ENCODE measurements at places on chromosomes 7 and 10.
A peak's percentile ranks its signal among the peaks of the same experiment; 100 is the strongest.

GRCh38 chr10:84525120-84525806 is 196.9 kb downstream of the CCSER2 start:
- no peak for DNase-seq

DNA sequence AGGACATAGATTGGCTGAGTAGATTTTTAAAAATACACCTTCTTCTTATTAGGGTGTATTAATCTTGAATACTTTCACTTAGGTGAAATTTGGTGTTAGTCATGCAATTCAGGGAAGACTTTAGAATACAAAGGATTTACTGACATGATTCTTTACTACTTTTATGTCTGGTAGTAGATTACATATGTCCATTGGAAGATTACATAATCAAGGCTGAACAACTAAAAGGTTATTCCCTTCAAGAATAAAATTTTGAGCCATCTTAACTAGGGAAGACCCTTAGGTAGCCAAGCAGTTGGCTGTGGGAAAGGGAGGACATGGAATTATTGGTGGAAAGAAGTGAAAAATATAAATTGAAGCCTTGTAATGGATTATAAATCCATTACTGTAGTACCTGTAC is 165.0 kb downstream of the ITGB1 start:
- no peak for DNase-seq

DNA sequence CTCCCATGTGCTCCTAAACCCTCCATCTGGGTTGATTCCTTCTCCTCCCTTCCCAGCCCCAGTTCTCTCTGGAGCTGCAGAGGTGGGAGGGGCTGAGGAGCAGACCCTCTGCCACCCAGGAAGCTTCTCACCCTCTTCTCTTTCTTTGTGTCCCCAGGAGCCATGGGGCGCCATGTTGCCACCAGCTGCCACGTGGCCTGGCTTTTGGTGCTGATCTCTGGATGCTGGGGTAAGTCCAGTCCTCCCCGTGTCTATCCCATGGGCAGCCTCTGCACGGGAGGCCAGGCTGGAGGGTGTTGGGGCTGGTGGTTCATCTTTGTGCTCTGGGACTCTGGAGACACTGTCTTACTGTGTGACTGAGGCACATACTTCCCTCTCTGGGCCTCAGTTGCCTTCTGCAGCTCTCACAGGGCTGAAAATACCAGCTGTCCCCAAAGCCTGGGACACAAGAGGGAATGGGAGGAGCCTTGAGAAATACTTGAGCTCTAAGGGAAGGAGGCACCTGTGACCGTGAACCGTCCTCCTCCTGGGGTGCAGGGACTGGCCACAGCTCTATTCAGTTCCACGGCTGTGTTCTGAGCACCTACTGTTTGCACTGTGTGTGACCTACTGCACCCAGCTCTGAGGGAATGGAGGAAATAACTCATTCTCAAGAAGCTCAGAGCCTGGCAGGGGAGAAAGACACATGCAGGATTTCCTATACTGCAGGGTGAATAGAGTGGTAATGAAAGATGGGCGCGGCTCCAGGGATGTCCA is 43.1 kb downstream of the CDH23 start:
- DNase-seq, result no peak

DNA sequence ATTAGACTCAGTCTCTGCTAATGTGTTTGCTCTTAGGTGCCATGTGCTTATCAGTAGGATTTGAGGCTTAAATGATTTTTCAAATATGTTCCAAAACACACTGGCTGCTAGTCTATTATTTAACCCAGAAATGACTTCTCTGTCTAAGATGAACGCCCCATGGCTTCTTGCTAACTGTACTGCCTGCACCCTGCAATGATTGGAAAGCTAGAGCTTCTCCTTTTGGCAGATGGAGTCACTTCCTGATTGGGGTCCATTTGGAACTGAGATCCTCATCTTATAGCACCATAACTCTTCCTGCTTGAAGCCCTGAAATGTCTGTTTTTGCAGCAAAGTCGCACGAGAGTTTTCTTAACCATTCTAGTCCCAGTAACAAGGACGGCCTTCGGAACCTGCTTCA is 186.5 kb upstream of the ADO start:
- DNase-seq, result no peak

- peak; percentile 59 for DNase-seq
Observed at GRCh38 chr10:34528320-34528719, 286.8 kb downstream of the PARD3 start.

DNA sequence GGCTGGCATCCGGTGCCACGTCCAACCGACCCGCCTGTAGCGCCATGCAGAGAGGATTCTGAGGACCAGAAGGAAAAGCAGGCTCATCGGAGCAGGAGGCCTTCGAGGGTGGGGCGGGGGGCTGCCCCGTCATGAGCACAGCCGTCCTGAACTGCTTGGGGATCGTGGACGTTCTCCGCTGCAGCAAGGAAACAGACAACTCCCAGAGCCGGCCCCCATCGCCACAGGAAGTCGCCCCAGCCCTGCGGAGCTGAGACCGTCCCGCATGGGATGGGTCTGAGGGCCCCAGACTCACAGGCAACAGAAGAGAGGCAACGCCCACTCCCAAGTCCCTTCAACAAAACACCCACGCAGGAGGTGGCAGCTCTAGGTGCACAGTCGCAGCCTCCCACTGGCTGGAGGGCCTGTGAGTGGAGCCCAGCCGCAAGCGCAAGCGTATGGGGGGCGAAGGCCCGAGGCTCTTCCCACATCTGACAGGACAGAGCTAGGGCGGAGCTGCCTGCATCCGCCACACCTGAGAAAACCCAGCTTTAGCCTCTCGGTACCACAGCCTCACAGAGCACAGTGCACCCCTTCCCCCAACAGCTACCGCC is 64.7 kb upstream of the TNRC18 start:
- no peak for DNase-seq

DNA sequence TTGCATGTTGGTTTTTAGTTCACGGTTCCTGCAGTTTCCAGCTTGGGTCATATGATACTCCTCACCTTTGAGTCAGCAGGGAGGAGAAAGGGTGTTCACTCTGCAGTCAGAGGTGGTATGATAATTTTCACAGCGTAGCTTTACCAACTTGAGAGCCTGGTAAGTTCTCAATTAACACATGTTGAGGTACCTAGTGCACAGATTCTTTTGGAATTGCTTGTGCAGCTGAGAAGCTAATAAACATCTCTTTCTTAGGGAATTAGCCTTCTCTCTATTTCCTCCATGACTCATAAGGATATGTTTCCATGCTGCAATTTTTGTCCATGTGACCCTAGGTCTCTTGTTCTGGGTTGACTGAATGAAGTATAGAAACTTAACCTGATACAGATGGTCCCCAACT is 166.6 kb downstream of the KIF20B start:
- no peak for DNase-seq

- no peak for DNase-seq
Observed at GRCh38 chr7:25187932-25188331, 40.4 kb downstream of the NPVF start.

GRCh38 chr10:81872206-81872862 is 2.7 kb upstream of the NRG3 start:
- DNase-seq, result no peak

- no peak for DNase-seq
Observed at GRCh38 chr7:18399436-18400235, 95.9 kb upstream of the HDAC9 start.

DNA sequence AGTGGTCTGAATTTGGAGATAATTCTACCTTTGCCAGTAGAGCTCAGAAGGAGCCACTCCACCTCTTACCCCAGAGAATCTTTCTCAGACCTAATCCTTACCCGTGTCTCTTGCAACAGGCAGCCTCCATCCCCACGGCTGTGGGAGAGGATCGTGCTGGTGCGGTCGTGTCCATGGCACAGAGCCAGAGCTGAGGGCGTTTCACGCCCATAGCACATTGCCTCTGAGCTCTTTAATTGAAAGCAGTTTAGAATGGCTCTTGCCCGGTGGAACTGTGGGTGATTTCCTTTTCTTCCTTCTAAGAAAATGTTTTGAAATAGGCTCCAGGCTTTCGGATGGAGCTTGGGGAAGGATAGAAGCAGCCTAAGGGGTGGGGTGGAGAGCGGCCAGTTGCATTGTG is 41.5 kb downstream of the PRF1 start:
- no peak for DNase-seq

DNA sequence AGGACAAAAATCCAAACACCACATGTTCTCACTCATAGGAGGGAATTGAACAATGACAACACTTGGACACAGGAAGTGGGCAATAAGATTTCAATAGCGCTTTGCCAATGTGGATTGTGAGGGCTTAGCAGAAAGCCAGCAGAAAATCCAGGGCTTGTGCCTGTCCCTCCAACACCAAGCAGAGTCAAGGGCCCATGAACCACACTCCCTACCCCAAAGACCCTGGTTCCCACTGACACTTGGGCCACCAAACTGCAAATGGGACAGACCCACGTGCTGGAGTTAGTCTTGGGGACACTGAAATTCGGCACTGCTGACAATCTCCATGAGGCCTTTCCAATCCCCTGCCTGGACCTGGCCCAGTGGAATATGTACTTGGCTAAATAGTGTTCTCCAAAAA is 67.0 kb downstream of the GRID1 start:
- DNase-seq, result no peak

GRCh38 chr10:89295597-89295996 is 6.2 kb upstream of the IFIT2 start:
- DNase-seq, result no peak

DNA sequence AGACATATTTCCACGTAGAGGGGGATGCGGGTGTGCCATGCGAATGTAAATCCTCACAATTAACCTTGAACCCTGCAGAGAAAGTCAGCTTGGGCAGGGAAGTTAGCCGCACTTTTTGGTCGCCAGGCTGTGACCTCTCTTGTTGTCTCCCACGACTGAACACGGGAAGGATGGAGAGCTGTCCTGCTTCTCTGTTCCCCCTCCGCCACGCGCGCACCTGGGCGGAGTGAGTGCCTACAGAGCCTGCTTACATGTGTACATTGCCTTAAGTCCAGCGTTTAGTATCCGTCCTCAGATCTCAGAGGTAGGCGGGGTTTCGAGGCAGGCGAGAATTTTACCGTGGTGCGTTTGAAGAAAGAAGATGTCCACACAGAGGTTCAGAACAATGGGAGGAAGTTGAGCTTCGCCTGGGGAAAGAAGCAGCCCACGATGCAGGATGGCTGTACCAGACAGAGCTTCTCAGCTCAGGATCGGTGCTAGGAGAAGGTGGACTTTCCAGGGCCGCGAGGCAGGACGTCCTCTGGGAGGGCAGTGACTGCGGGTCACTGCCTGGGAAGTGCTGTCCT is 482 bp upstream of the ERCC6 start:
- DNase-seq, result no peak

GRCh38 chr10:59805014-59805413 is 51.8 kb upstream of the MRLN start:
- no peak for DNase-seq

GRCh38 chr7:70480927-70481569 is 650.9 kb upstream of the GALNT17 start:
- no peak for DNase-seq

- DNase-seq, result no peak
Observed at GRCh38 chr10:123454987-123455386, 211.2 kb upstream of the GPR26 start.

DNA sequence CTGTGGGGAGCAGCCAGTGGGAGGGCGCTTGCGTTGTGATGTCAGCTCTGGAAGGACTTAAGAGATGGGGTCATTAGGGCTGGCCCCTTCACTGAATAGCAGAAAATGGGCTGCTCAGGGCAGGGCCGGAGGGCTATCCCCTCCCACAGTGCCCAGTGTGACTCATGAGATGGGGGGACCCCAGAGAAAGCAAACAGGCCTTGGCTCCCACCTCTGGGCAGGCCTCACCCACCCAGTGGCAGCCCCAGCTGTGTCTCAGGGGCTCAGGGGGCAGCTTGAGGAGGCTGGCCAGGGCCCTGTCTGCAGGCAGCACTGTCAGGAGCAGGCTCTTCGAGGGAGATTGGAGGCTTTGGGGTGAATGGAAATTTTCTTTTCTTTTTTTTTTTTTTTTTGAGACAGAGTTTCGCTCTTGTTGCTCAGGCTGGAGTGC is 168.3 kb downstream of the SLIT1 start:
- no peak for DNase-seq

GRCh38 chr7:35596061-35596460 is 98.9 kb downstream of the HERPUD2 start:
- DNase-seq, result no peak

DNA sequence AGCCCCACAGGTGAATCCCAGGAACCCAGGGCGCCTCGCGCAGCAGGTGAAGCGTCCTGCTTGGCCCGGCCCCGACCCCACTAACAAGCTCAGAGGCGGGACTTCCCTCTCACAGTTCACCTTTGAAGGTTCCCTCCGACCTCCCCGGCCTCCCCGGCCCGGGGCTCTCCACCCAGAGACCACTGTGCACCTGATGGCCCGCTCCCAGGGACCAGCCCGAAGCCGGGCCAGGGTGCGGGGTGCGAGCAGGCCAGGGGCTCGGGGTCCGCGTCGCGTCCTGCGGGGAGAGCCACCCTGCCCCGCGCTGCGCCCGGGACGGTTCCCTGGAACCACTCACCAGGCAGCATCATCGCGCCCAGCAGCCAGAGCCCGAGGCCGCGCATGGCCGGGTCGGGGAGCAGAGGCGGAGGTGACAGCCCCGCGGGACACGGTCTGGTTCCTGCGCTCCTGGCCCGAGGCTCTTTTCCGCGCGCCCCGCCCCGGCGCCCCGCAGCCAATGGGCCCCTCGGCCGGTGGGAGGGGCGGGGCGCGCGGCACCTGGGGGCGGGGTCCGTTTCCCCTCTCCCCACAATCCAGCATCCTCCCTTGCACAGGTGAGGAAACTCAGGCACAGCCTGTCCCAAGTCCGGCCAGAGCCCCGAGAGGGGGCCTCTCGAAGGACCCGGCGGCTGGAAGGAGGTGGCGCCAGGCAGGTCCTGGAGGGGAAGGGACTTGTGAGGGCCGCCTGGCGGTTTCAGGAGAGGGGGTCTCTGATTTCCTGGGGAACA is at the start of gene ADAM8:
Gene ADAM8, minus strand, starts transcription at position 434 of the 767 bp plus-strand sequence. Its CDS starts 51 bp downstream, at position 383.
- no peak for DNase-seq

DNA sequence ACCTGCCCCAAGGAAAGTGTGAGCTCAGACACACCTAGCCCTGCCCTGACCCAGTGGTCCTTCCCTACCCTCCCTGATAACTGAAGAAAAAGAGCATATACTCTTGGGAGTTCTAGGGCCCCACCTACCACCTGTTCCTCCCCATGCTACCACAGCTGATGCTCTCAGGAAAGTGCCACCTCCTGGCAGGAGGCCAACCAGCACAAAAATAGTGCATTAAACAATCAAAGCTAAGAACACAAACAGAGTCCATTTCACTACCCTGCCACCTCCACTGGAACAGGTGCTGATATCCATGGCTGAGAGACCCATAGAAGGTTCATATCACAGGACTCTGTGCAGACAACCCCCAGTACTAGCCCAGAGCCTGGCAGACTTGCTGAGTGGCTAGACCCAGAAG is 288.6 kb upstream of the PHF14 start:
- DNase-seq, result no peak

GRCh38 chr10:76420725-76421124 is 989.3 kb downstream of the LRMDA start:
- no peak for DNase-seq

GRCh38 chr10:132974249-132974796 is 32.0 kb upstream of the CFAP46 start:
- DNase-seq, result no peak

GRCh38 chr7:149800169-149800555 is 26.8 kb upstream of the ZNF467 start:
- no peak for DNase-seq

DNA sequence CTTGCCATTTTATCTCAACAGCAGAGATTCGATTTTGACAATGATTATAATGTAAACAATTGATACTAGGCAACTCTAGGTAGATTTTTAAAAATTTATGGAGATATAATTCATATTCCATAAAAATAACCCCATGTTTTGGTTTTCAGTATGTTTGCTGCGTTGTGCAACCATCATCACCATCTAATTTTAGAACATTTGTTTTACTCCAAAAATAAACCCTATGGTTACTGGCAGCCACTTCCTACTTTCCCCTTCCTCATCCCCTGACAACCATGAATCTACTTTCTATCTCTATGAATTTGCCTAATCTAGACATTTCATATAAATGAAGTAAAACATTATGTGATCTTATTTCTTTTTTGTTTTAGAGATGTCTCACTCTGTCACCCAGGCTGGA is 401.9 kb downstream of the THSD7A start:
- DNase-seq, result no peak
